Epithelial cell of alveolus of lung (primary cell): ENCODE measurements at places on chromosomes 1 and 21. TPM values are rescaled to one million over a fixed set of nuclear protein-coding genes. Genes with fewer than 3 reads are reported as not detected.

The DNM3 gene
- total RNA-seq: 0.91 and 1.6 TPM in 2 replicates

The HUNK gene
- not detected in 2 replicates for total RNA-seq

The KRTAP7-1 gene
- total RNA-seq: not detected in 2 replicates

The HSPB7 gene
- total RNA-seq: 0.26 and 0.32 TPM in 2 replicates

The RUNX3 gene
- 0.08 and 0.91 TPM in 2 replicates for total RNA-seq

The VSIG8 gene
- total RNA-seq: not detected in 2 replicates

The RYR2 gene
- under 0.01 and 0.08 TPM in 2 replicates for total RNA-seq

The NTMT2 gene
- not detected in 2 replicates for total RNA-seq

The UTS2 gene
- not detected in 2 replicates for total RNA-seq

The FAM131C gene
- not detected in 2 replicates for total RNA-seq

The TFF1 gene
- total RNA-seq: not detected in 2 replicates

The HES4 gene
- total RNA-seq: 11.4 and 13.4 TPM in 2 replicates

The PADI3 gene
- total RNA-seq: not detected in 2 replicates

The PEAR1 gene
- total RNA-seq: 14.0 and 15.4 TPM in 2 replicates

The TTC22 gene
- 0.26 TPM in 1 of 2 replicates, not detected in the other for total RNA-seq

The HSD3B1 gene
- 0.39 TPM in 1 of 2 replicates, not detected in the other for total RNA-seq

The CERS2 gene
- total RNA-seq: 124 and 274 TPM in 2 replicates

The STPG1 gene
- 3.6 and 4.2 TPM in 2 replicates for total RNA-seq

The FCRL6 gene
- not detected in 2 replicates for total RNA-seq

The IFI44L gene
- total RNA-seq: 0.48 and 7.4 TPM in 2 replicates

The SLC27A3 gene
- 5.0 and 8.4 TPM in 2 replicates for total RNA-seq

The KRTAP20-2 gene
- total RNA-seq: not detected in 2 replicates

The MYOG gene
- total RNA-seq: 22.8 TPM in 1 of 2 replicates, not detected in the other

The ZZZ3 gene
- total RNA-seq: 39.8 and 43.4 TPM in 2 replicates

The CBS gene
- total RNA-seq: 30.0 and 66.5 TPM in 2 replicates

The CACNA1E gene
- total RNA-seq: not detected in 2 replicates

The TAS1R1 gene
- total RNA-seq: not detected in 2 replicates

The HES3 gene
- not detected in 2 replicates for total RNA-seq

The NUP133 gene
- total RNA-seq: 22.8 and 25.2 TPM in 2 replicates

The SELENBP1 gene
- total RNA-seq: 27.0 and 118 TPM in 2 replicates

The F13B gene
- not detected in 2 replicates for total RNA-seq

The NUP210L gene
- not detected in 2 replicates for total RNA-seq

The SPATA21 gene
- not detected in 2 replicates for total RNA-seq

The PODN gene
- 0.39 and 8.6 TPM in 2 replicates for total RNA-seq

The LMOD1 gene
- total RNA-seq: 0.56 and 1.0 TPM in 2 replicates

The HAPLN2 gene
- total RNA-seq: 1.9 TPM in 1 of 2 replicates, not detected in the other

The MTARC2 gene
- total RNA-seq: 4.1 and 10.0 TPM in 2 replicates

The ZNF683 gene
- not detected in 2 replicates for total RNA-seq

The KRTAP13-3 gene
- total RNA-seq: not detected in 2 replicates

The FMO1 gene
- not detected in 2 replicates for total RNA-seq

The OR2AK2 gene
- not detected in 2 replicates for total RNA-seq

The S100A8 gene
- not detected in 2 replicates for total RNA-seq

The TMEM51 gene
- total RNA-seq: 14.1 and 21.6 TPM in 2 replicates

The TCHH gene
- total RNA-seq: under 0.01 TPM in 1 of 2 replicates, not detected in the other

The TMEM61 gene
- 0.26 TPM in 1 of 2 replicates, not detected in the other for total RNA-seq

The CHODL gene
- 0.08 TPM in 1 of 2 replicates, not detected in the other for total RNA-seq

The CD84 gene
- total RNA-seq: not detected in 2 replicates

The FMO2 gene
- total RNA-seq: 1.7 and 23.1 TPM in 2 replicates
